ENCODE measurements at places on chromosomes 4 and X. TPM values are rescaled to one million over a fixed set of nuclear protein-coding genes. Genes with fewer than 3 reads are reported as not detected.

DNA sequence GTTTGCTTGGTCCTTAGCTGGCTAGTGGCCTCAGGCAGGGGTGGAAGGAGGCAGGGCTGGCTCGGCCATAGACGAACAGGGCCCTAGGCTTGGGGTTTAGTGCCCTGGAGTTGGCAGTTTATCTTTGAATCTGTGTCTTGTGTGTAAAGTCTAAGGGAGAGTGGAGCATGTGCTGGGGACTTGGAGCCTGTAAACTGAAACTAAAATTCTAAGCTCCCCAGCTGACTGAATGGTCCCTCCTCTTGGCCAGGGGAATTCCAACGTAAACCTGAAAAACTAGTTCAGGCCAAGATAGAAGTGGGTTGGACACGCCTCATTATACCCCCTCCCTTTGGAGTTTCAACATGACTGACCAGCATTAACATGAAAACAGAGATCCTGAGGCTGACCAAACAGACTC lies 46.1 kb upstream of the GPR78 start:
- no peak overlapping the region for H3K4me3 ChIP-seq
- no peak for DNase-seq
- H3K27me3 ChIP-seq: no peaks in the 10 kb centered on the region
- no peak overlapping the region for H3K27ac ChIP-seq
- H3K4me1 ChIP-seq: peaks cover 7% of the 10 kb centered on the region

DNA sequence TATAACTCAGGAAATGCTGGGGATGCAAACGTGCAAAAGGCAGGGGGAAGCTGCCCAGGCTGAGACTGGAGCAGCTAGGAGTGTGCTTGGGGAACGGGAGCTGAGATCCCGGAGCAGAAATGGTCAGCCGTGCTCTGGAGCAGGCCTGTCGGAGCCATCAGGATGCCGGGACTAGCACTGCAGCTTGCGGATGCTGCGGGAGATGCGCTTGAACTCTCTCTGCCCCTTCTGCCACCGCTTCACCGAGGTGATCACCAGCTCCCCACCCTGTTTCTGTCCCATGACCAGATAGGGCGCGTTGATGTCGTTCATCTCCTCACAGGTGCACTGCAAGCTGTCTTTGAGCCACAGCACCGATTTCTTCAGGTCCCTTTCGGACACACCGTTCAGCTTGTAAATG lies 7.6 kb downstream of the SFRP2 start:
- H3K27me3 ChIP-seq: peaks cover 13% of the 10 kb centered on the region
- H3K27ac ChIP-seq: no peak overlapping the region
- DNase-seq: no peak
- H3K4me1 ChIP-seq: no peaks in the 10 kb centered on the region

- no peaks in the 10 kb centered on the region for H3K4me1 ChIP-seq
- no peak overlapping the region for H3K27ac ChIP-seq
- no peaks in the 10 kb centered on the region for H3K36me3 ChIP-seq
- no peak overlapping the region for H3K4me3 ChIP-seq
- no peak for DNase-seq
Observed at GRCh38 chrX:149462849-149463248, 42.3 kb downstream of the IDS start.

GRCh38 chr4:23040539-23040938 lies 347.8 kb downstream of the GBA3 start:
- no peak for DNase-seq
- H3K36me3 ChIP-seq: no peaks in the 10 kb centered on the region
- H3K4me1 ChIP-seq: no peaks in the 10 kb centered on the region
- H3K27ac ChIP-seq: no peak overlapping the region

DNA sequence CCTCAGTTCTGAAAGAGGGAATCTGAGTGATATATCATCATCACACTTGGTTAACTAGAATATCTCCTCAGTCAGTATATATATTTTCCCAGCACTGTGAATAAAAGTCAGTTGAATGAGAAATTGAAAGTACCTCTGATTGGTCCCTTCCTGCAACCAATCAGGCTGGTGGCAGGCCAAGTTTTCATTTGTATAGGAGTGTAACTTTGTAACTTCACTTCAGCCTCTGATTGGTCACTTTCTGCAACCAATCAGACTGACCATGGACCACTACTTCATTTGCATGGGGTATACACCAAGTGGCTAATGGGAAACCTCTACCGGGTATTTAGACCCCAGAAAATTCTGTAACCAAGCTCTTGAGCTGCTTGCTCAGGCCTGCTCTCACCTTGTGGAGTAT lies 2.0 kb upstream of the PGK1 start:
- peaks cover 28% of the 10 kb centered on the region for H3K4me1 ChIP-seq
- no peaks in the 10 kb centered on the region for H3K36me3 ChIP-seq
- DNase-seq: no peak
- no peak overlapping the region for H3K4me3 ChIP-seq
- H3K27me3 ChIP-seq: no peaks in the 10 kb centered on the region

- no peak overlapping the region for H3K4me3 ChIP-seq
- H3K4me1 ChIP-seq: no peaks in the 10 kb centered on the region
- H3K27me3 ChIP-seq: no peaks in the 10 kb centered on the region
- H3K27ac ChIP-seq: no peak overlapping the region
Observed at GRCh38 chr4:165060938-165061337, 7.3 kb downstream of the TRIM75 start.

GRCh38 chrX:68365341-68365740 lies 68.0 kb downstream of the OPHN1 start:
- H3K4me1 ChIP-seq: no peaks in the 10 kb centered on the region
- no peaks in the 10 kb centered on the region for H3K27me3 ChIP-seq
- no peak overlapping the region for H3K27ac ChIP-seq
- H3K36me3 ChIP-seq: no peaks in the 10 kb centered on the region

DNA sequence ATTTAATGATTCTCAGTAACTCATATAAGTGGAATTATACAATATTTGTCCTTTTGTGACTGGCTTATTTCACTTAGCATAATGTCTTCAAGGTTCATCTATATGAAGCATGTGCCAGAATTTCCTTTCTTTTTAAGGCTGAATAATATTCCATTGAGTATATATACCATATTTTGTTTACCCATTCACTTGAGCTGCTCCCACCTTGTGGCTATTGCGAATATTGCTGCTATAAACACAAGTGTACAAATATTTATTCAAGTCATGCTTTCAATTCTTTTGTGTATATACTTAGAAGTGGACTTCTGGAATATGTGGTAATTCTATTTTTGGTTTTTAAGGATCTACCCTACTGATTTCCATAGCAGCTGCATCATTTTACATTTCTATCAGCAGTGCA lies 219.1 kb downstream of the MID1 start:
- no peak overlapping the region for H3K4me3 ChIP-seq
- no peak for DNase-seq
- no peaks in the 10 kb centered on the region for H3K36me3 ChIP-seq

DNA sequence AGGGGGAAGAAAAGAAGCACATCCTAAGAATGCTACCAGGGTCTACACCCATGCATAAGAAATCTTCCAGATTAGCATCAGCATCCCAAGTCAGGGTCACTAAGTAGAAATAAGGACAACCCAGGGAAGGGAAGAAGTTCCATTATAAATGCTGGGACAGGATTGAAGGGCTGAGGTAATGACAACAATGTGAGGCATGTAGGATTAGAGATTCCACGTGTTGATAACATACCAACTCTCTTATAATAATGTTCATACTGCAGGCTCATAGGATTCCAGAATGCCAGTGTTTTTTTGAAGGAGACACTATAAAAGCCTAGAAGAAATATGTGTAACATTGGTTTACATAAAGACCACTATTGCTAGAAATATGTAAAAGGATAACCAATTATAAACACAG lies 201.2 kb downstream of the MID1IP1 start:
- no peak overlapping the region for H3K27ac ChIP-seq
- H3K27me3 ChIP-seq: no peaks in the 10 kb centered on the region
- no peaks in the 10 kb centered on the region for H3K36me3 ChIP-seq
- no peaks in the 10 kb centered on the region for H3K4me1 ChIP-seq
- H3K4me3 ChIP-seq: no peak overlapping the region
- DNase-seq: no peak

DNA sequence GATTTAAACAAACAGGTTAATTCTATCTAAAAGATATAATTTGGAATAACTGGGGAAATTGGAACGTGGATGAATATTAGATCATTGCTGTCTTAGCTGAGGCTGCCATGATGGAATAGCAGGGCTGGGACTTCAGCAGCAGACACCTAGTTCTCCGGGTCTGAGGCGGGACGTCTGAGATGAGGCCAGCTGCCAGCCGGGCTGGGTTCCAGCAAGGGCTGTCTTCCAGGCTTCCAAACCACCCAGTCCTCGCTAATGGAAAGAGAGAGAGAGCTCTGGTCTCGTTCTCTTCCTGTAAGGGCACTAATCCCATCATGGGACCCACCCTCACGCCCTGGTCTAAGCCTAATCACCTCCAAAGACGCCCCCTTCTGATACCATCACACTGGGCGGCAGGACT lies 85.7 kb downstream of the ADRA2C start:
- no peaks in the 10 kb centered on the region for H3K36me3 ChIP-seq
- no peaks in the 10 kb centered on the region for H3K4me1 ChIP-seq
- H3K4me3 ChIP-seq: no peak overlapping the region
- H3K27ac ChIP-seq: no peak overlapping the region
- H3K27me3 ChIP-seq: no peaks in the 10 kb centered on the region

DNA sequence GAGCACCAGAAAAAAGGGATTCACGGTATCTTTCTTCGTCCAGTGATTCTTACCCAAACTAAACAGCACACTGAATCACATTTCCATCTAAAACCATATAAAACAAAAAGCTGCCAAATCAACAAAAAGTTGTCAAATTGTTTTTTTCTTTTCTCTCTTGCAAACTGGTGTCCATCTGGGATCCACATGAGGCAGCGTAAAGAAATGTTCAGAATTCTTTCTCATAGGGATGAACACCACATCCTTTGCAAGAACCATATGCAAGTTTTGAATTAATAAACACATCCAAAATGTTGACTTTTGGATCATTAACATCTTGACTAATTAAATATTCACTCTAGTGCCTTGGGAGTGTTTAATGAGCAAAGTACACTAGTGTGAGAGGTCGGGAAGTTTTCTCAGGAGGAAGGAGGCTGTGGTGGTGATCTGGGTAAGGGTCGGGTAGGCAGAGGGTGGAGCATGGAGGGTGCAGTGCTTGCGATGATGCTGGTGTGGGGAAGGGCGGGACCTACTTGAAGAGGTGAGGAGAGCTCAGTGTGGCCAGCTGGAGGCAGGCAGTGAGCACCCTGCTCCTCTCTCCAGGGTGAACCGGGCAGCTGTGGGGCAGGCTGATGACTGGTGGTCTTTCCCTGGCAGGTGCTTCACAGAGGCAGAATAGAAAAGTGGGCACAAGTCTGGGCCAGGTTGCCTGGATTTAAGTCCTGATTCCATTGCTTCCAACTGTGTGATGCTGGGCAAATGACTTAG lies 72.8 kb downstream of the NSUN7 start:
- H3K36me3 ChIP-seq: no peaks in the 10 kb centered on the region
- H3K4me1 ChIP-seq: no peaks in the 10 kb centered on the region
- no peak overlapping the region for H3K27ac ChIP-seq
- H3K27me3 ChIP-seq: no peaks in the 10 kb centered on the region

DNA sequence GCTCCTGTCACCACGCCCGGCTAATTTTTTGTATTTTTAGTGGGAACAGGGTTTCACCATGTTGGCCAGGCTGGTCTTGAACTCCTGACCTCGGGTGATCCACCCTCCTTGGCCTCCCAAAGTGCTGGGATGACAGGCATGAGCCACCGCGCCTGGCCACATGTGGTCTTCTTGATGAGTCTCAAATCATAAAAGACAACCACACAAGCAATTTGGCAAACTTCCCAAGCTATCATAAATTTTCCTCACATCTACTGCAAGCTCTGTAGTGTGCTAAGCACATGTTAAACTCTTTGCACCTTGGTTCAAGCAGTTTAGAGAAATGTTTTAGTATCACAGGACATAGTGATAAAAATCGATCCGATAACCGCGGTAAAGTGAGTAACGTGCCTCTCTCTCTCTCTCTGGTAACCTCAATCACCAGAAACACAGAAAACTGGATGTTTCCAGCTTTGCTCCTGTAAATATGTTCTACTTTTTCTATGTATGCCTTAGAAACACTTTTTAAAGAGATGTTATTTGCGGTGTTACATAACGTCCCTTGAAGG lies 256.8 kb downstream of the DHRSX start:
- H3K4me1 ChIP-seq: no peaks in the 10 kb centered on the region
- no peak for DNase-seq
- H3K27ac ChIP-seq: no peak overlapping the region
- H3K4me3 ChIP-seq: no peak overlapping the region
- H3K36me3 ChIP-seq: peaks cover 12% of the 10 kb centered on the region

DNA sequence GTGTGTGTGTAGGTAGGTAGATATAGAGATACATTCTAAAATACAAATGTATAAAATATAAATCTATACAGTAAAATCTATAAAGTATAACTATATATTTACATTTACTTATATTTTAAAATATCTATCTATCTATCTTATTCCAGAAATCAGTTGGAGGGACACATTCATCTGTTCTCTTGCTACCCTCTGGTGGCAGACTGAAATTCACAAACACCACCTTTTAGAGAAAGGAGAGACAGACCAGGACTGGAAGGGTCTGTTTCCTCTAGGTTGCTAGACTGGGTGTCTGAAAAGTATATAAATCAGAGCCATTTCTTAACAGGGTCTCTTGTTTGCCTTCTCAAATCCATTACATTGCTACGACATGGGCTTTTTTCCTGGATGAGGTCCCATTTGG lies 343.0 kb downstream of the OPHN1 start:
- H3K4me3 ChIP-seq: no peak overlapping the region
- no peaks in the 10 kb centered on the region for H3K4me1 ChIP-seq
- no peak for DNase-seq
- no peaks in the 10 kb centered on the region for H3K36me3 ChIP-seq
- no peak overlapping the region for H3K27ac ChIP-seq

The TRPC5OS gene
- not detected for total RNA-seq

The CFAP99 gene
- not detected for total RNA-seq

The FOXP3 gene
- 24.8 TPM for total RNA-seq

The NUDT10 gene
- total RNA-seq: not detected

The CTAG1B gene
- not detected for total RNA-seq

The GAGE1 gene
- 0.54 TPM for total RNA-seq

The HDX gene
- total RNA-seq: 2.0 TPM

The LINC00632 gene
- 2.7 TPM for total RNA-seq

The C4orf50 gene
- total RNA-seq: 3.0 TPM

The TASL gene
- 1.8 TPM for total RNA-seq

The CLCN3 gene
- 30.8 TPM for total RNA-seq

The FTSJ1 gene
- total RNA-seq: 60.2 TPM

The STARD8 gene
- 0.16 TPM for total RNA-seq

The RBMXL3 gene
- total RNA-seq: not detected

The ZNF630 gene
- 2.2 TPM for total RNA-seq

The SPANXN3 gene
- not detected for total RNA-seq

The CITED1 gene
- not detected for total RNA-seq

The LRBA gene
- total RNA-seq: 81.7 TPM
